ENCODE measurements at places on chromosomes 13 and 19. TPM values are rescaled to one million over a fixed set of nuclear protein-coding genes. Genes with fewer than 3 reads are reported as not detected.

Gene ZNF729
- not detected for polyA plus RNA-seq

Gene ICAM4
- 0.44 TPM for polyA plus RNA-seq

Gene LNX2
- polyA plus RNA-seq, result 5.9 TPM

GRCh38 chr13:110430391-110431336 is 123.6 kb downstream of the COL4A2 start:
- DNase-seq, result no peak

DNA sequence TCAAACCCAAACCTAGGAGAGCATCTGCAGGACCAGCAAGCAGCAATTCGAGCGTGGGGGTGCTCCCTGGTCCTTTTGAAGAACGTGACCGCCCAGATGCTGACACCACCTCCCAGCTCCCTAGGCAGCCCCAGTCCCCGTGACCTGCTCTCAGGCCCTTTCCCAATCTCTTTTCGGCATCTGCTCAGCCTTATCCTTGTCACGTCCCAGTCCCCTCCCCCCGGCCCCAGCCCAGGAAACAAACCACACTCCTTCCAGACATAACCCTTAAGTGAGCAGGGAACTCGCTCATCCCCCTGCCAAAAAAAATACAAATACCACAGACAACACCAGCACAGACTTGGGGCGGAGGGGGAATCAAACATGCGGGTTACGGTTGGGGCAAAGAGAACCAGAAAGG is 3.3 kb downstream of the MLLT1 start:
- DNase-seq, result peak; percentile 58

DNA sequence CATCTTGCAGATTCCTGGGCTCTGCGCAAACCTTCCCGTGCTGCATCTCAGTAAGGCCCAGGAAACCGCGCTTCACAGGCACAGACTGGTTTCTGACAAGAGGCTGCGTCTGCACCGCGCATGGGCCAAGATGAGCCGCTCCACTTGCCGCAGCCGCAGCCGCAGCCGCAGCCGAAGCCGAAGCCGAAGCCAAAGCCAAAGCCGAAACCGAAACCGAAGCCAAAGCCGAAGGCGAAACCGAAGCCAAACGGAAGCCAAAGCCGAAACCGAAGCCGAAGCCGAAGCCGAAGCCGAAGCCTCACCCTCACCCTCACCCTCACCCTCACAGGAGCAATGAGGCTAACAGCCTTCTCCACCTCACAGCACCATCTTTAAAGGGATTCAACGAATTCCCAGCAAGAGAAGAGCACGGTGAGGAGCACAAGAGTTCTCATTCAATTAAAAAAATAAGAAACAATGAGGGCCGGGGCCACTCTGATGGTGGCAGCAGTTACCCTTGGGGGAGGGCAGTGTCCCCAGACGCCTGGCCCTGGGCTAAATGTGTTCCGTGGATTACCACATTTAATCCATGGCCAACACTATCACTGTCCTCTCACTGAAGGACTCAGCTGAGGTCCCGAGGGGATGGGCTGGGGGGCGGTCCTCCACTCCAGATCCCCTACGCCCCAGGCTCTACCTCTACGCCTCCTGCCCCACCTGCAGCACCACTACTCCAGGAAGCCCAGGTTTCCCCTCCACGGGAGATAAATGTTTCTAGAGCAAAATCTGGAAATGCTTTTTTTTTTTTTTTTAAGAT is 29.1 kb downstream of the ZNF787 start:
- no peak for DNase-seq

GRCh38 chr13:62706048-62706447 is 1290.4 kb upstream of the PCDH20 start:
- DNase-seq, result no peak

DNA sequence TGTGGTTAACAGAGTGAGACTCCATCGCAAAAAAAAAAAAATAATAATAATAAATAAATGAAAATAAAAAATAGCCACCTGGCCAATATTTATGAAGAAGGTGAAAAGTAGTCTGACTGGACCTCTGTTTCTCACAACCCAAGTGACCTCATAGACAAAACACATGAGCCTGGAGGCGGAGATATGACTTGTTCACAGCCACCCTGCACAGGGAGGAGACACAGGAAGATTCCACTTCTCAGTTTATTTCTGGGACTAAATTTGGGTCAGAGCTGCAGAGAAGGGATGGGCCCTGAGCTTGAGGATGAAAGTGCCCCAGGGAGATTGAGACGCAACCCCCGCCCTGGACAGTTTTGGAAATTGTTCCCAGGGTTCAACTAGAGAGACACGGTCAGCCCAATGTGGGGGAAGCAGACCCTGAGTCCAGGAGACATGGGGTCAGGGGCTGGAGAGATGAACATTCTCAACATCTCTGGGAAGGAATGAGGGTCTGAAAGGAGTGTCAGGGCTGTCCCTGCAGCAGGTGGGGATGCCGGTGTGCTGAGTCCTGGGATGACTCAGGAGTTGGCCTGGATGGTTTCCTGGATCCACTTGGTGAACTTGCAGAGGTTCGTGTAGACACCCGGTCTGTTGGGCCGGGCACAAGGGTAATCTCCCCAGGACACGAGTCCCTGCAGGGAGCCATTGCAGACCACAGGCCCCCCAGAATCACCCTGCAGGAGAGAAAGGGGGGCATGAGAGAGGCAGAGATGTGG is 9.6 kb downstream of the KLK5 start:
- no peak for DNase-seq

DNA sequence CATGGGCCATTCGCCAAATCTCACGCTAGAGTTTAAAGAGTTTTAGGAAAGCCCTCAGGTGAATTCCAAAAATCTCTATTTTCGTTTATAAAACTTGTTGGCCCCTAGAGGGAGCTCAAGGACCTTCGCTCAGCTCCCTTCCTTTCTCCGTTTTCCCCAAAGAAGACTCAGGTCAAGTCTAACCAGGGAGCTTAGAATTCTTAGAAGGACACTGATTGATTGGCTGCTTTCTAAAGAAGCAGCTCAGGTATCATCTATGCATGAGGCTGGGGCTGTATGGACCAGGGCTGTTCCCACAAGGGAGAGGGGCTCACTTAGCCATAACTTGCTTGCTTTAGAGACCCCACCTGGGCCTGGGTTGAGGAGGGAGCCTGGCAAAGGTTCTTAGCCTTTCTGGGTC is 20.5 kb downstream of the DZIP1 start:
- peak; percentile 50 for DNase-seq

Gene HTR2A
- polyA plus RNA-seq, result not detected

DNA sequence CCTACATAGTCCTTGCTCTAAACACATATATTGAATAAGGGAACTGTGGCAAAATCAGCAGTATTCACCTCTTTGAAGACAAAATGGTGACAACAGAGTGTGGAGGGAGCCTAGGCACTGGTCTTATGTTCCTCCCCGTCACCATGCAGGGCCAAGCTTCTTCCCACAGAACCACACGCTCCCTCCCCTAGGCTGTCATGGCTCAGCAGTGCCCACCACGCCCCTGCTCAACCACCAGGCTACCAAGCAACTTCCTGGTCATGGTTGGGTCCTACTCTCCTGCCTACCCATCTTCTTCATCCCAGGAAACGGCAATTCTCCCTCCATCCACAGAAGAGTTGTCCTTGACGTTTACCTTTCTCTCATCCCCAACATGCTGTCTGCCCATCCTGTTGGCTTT is 126.1 kb downstream of the CRYL1 start:
- DNase-seq, result no peak

Gene BST2
- 145 TPM for polyA plus RNA-seq

DNA sequence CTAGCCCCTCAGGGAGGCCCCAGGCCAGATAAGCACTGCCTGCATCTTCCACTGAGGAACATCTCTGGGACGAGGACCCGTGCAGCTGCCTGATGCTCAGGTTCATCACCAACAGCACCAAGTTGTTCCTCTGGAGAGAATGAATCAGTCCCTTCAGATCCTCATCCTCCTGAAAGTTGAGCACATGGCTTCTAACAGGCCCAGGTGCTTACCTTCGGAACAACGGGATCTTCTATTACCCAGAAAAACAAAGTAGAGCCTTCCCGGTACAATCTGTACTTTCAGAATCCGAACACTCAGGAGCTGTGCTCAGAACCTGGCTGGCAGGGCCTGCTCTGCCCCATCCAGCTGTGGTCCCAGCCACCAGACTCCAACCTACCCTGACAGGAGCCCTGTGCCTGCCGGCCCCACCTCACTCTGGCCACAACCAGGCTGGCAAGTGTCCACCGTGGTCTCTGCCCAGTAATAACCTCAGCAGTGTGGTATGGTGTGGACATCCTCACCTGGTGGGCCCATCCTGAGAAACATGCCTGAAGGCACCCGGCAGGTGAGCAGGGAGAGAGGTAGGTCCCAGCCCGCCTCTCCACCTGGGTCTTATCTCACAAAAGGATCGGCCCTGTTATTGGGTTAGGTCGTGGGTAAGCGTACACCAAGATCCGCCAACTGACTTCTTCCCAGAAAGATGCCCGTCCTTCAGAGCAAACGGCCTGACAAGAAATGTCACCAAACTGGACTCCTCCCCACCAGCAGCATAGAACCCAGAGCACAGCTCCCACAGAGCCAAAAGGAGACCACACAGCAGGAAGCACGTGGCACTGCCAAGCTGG is 34.1 kb downstream of the ELL start:
- no peak for DNase-seq

DNA sequence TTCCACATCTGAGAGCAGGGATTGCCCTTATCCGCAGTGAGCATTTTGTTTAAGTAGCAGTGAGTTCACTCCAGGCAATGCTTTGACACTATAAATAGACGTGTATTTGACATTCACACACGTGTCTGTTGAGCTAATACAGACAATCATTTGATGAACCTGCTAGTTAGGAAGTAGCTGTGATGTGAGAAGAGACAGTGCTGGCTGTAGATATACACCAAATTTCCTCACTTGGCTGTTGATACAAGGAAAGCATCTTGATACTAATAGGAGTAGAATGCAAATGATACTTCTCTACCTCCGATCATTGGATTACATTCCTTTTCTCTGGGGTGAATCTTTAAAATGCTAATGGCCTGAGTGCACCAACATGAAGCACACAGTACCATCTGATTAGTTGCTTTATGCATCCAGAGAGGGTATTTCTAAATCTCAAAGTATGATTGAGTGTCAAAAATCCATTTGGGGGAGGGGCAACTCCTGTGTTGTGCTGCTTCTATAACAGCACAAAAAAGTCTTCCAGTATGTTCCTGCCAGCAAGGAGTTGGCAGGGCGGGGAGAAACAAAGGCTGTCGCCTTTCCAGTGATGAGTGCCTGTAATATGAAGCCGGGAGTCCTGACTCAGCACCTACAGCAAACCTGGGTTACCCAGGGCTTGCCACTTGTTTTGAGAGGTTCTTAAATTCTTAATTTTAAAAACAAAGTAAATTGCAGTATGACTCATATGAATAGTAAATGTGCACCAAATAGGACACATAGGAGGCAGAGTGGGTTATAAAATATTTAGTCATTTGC is 7.0 kb downstream of the CUL4A start:
- DNase-seq, result peak; percentile 53

Data from endothelial cell of umbilical vein (primary cell).